Midbrain (tissue), 1 donor: ENCODE measurements at places on chromosomes 7 and 10.

- no peak for DNase-seq
Observed at GRCh38 chr10:118531105-118531852, 64.2 kb downstream of the PRLHR start.

DNA sequence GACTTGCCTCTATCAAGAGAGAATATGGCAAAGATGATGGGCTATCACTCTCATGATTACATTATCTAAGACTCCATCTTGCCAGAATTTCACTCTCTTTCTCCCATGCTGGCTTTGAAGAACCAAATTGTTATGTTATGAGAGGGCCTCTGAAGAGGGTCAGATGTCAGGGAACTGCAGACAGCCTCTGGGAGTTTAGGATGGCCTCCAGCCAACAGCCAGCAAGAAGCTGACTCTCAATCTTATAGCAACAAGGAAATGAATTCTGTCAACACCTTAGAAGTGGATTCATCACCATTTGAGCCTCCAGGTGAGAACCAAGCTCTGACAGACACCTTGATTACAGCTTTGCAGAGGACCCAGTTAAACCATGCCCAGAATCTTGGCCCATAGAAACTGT is 33.6 kb downstream of the ZNF22 start:
- DNase-seq, result no peak

- peak; percentile 1 for DNase-seq
Observed at GRCh38 chr10:53664282-53665019, 891.9 kb upstream of the MBL2 start.

GRCh38 chr7:110420788-110421187 is 670.1 kb upstream of the LRRN3 start:
- DNase-seq, result no peak

- no peak for DNase-seq
Observed at GRCh38 chr10:3773460-3774017, 11.5 kb downstream of the KLF6 start.
